ENCODE measurements at places on chromosomes 13 and 19. TPM values are rescaled to one million over a fixed set of nuclear protein-coding genes. Genes with fewer than 3 reads are reported as not detected.

TINCR gene
- total RNA-seq, result under 0.01 TPM

C19orf73 gene
- total RNA-seq, result 0.63 TPM

IRGC gene
- total RNA-seq, result not detected

ZNF772 gene
- total RNA-seq, result 18.1 TPM

ZNF575 gene
- not detected for total RNA-seq

TMEM238 gene
- total RNA-seq, result not detected

ZNF235 gene
- 3.8 TPM for total RNA-seq

DCAF15 gene
- total RNA-seq, result 11.1 TPM

COL5A3 gene
- 2.4 TPM for total RNA-seq

SERP2 gene
- 0.45 TPM for total RNA-seq

DIRAS1 gene
- total RNA-seq, result not detected

FCAR gene
- not detected for total RNA-seq

SYNE4 gene
- total RNA-seq, result not detected

HSD17B14 gene
- total RNA-seq, result 4.9 TPM

ZNF667 gene
- 3.2 TPM for total RNA-seq

KLK2 gene
- not detected for total RNA-seq

LILRA6 gene
- not detected for total RNA-seq

KCNN1 gene
- under 0.01 TPM for total RNA-seq

TCF3 gene
- total RNA-seq, result 115 TPM

FUT2 gene
- total RNA-seq, result not detected

TRIP10 gene
- total RNA-seq, result 40.3 TPM

ZNF835 gene
- under 0.01 TPM for total RNA-seq

ZNF526 gene
- 8.5 TPM for total RNA-seq

SGCG gene
- total RNA-seq, result 0.56 TPM

CD37 gene
- not detected for total RNA-seq

FCHO1 gene
- 0.38 TPM for total RNA-seq

NACC1 gene
- total RNA-seq, result 55.5 TPM

All from endothelial cell of coronary artery (primary cell).